Stimulated activated CD8-positive, alpha-beta memory T cell treated with anti-CD3 and anti-CD28 coated beads, Interleukin-15, amount 100 ng/mL, for 4 hours (primary cell): ENCODE measurements at places on chromosomes 13 and 19.

- no peak for DNase-seq
These were observed 298.9 kb downstream of the ENOX1 start for GRCh38 chr13:43487885-43488284.

GRCh38 chr13:94813920-94814475 lies 101.7 kb upstream of the SOX21 start:
- DNase-seq: no peak

- DNase-seq: no peak
These were observed 10.5 kb downstream of the NACC1 start for GRCh38 chr19:13128583-13128982.

DNA sequence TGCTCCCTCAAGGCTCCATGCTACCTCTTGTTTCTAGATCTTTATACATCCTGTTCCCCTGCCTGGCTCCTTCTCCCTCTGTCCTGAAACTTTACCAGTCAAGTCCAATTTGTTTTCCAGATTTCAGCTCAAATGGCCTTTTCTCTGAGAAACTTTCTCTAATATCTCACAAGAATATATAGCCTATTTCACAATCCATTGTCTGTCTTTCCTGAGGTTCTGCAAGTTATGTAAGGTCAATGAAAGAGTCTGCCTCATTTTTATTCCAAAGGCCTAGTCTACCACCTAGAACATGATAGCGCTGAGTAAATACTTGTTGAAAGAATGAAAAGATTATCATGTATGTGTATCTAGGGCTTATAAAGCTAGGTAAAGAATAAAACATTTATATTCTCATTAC lies 348.8 kb downstream of the SPRY2 start:
- DNase-seq: no peak

DNA sequence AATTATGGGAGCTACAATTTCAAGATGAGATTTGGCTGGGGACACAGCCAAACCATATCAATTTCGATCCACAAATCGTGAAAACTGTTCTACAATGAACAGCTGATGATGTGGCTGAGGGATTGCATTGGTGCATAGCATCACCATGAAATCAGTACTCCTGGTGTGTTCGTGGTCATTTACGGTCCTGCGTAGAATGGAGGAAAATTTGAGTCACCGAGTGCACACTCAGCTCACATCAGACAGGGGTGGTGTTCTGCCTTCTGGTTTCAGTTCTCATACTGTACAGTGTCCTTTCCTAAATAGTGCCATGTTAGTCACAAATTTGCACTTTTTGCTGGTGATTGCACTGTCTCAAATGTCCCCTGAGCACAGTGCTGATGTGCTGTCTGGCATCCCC lies 39.2 kb downstream of the MYH14 start:
- no peak for DNase-seq

DNA sequence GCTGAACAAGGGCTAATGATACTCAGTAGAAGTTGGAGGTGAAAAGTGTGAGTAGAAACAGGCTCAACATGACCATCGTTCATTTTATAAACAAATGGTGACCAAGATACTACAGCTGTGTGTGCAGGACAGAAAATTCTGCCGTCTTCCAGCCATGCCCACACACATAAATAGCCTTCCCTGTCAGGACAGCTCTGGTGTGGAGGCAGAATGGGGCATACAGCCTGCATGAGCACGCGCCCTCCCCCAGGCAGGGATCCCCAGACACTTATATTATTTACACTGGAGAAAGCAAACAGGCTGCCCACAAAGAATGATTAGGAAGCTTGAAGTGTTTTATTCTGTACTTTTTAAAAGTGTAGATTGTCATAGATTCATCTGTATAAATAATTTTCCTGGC lies 20.4 kb downstream of the GJA3 start:
- no peak for DNase-seq

GRCh38 chr13:51737609-51738008 lies 66.4 kb downstream of the DHRS12 start:
- DNase-seq: no peak

GRCh38 chr13:56988543-56988942 lies 152.2 kb upstream of the PRR20A start:
- no peak for DNase-seq

DNA sequence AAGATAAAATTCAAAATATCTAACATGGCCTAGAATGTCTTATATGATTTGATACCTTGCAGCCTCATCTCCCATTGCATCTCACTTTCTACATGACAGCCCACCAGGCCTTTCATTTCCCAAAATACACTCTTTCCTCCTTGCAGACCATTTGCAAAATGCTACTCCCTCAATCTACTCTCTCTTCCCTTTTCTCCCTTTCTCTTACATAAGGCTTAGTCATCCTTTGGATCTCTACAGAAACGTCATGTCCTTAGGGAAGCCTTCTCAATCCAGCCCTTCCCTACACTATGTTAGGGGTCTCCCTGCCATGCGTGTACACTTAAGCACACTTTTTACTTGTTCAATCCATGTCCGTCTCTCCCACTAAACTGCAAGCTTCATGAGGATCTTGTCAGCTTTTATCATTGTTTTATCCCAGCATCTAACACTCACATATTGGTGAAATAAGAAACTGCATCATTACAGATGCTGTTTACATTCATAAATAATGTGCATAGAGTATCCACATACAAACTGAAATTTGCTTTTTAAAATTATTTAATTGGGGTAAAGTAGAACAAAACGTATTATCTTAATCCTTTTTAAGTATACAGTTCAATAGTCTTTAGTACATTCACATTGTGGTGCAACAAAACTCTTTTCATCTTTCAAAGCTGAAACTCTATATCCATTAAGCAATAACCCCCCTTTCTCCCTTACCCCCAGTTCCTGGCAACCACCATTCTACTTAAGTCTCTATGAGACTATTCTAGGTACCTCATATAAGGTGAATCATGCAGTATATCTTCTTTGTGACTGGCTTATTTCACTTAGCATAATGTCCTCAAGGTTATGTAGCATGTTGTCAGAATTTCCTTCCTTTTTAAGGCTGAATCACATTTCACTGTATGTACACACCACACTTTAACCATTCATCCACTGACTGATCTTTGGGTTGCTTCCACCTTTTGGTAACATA lies 11.5 kb upstream of the WBP4 start:
- no peak for DNase-seq

- no peak for DNase-seq
These were observed 174.6 kb downstream of the COL4A1 start for GRCh38 chr13:110132225-110132982.

- no peak for DNase-seq
These were observed 242.9 kb upstream of the DACH1 start for GRCh38 chr13:72109863-72110262.

DNA sequence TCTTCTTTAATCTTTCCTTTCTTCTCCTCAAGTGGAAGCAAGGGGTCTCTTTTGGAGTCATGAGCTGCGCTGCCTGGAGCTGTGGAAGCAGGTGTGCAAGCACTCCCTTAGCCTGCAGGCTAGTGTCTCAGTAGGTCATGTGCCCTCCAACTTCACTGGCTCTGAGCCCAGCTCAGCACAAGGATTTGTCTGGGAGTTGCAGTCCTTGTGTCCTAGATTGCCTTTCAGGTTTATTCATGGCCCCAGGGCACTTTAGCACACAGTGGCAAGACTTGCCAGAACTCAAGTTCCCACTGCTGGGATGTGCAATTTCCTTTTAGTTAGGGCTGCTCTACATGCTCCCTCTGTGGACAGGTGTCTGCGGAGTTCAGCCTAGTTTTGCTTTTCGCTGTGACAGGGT lies 211.7 kb downstream of the LIG4 start:
- no peak for DNase-seq

- no peak for DNase-seq
These were observed 65.3 kb downstream of the PEPD start for GRCh38 chr19:33456076-33456844.

- no peak for DNase-seq
These were observed 39.4 kb downstream of the RFX2 start for GRCh38 chr19:6070720-6071485.

GRCh38 chr19:20247016-20247683 lies 80.1 kb downstream of the ZNF486 start:
- no peak for DNase-seq

DNA sequence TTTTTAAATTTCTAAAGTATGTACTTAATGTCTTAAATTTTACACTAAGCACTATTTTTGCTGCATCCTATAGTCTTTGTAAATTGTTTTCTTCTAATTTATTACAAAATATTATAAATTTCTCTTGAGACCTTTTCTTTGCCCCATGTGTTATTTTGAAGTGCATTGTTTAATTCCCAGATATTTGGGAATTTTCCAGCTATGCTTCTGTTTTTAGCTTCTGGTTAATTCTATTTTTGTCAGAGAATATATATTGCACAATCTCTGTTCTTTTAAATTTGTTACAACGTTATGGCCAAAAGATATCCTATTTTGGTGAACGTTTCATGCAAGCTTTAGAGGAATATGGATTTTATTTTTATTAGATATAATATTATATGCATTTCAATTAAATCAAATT lies 917.4 kb upstream of the MIR17HG start:
- no peak for DNase-seq

GRCh38 chr13:32851083-32852069 lies 164.8 kb upstream of the KL start:
- no peak for DNase-seq

GRCh38 chr13:112907286-112907685 lies 61.7 kb upstream of the MCF2L start:
- no peak for DNase-seq

GRCh38 chr13:56864451-56864850 lies 276.3 kb upstream of the PRR20A start:
- DNase-seq: no peak

DNA sequence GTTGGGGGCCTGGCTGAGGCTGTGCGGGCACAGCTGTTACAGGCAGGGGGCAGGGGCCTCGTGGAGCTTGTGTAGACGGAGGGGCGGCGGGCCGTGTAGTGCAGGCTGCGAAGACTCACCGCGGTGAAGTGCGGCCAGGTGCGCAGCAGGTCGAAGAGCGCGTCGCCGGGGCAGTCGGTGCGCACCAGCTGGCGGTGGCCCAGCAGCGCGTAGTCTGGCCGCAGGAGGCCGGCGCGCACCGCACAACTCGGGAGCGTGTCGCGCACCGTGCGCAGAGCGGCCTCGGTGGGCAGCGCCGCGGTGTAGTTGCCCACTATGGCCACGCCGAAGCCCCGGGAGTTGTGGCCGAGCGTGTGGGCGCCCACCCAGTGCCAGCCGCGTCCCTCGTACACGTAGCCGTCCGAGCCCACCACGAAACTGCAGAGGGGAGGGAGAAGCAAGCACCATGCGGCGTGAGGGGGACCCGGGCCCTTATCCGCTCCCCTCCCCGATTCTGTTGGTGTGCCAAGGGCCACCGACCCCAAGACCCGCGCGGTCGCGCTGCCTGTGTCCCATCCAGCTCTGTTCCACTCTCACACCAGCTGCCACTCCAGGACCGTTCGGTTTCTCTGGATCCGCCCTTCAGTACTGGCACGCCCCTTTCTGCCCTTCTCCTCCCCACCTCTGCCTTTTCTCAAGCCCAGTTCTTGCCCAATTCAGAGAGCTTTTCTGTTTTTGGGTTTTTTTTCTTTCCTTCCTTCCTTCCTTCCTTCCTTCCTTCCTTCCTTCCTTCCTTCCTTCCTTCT lies 5.4 kb upstream of the RASAL3 start:
- DNase-seq: no peak

- no peak for DNase-seq
These were observed 763.2 kb upstream of the SPRY2 start for GRCh38 chr13:81104035-81104715.

GRCh38 chr13:70042193-70042592 lies 65.4 kb upstream of the ATXN8OS start:
- no peak for DNase-seq

- no peak for DNase-seq
These were observed 83.2 kb upstream of the IRS2 start for GRCh38 chr13:109869312-109870237.

DNA sequence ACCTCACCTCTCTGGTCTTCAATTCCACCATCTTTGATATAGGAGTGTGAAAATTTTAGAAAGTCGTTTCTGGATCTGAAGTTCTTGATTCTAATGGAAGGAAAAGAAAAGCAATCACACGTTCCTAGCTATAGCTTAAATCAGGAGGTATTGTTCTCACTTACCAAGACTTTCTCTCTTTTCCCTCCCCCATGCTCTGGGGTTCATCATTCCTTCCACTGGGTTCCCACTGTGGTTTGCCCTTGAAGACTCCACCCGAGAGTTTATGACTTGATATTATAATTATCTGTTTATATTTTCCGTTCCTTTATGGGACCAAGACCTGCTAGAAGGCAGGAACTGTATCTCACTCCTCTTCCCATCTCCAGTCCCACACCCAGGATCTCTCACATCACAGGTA lies 76.6 kb downstream of the AKAP11 start:
- DNase-seq: no peak

- no peak for DNase-seq
These were observed at the start of gene CAPS for GRCh38 chr19:5913739-5914357. TSS of gene CAPS (plus strand) at chr19:5914254. CDS start at chr19:5914407, 153 bp downstream.

GRCh38 chr19:35633727-35634440 lies 5.0 kb downstream of the RBM42 start:
- no peak for DNase-seq

GRCh38 chr13:91398413-91399188 lies at the start of gene GPC5:
TSS of gene GPC5 (plus strand) at chr13:91398621.
- DNase-seq: peak; percentile 63

- DNase-seq: no peak
These were observed 241.3 kb downstream of the KCTD12 start for GRCh38 chr13:76644906-76645305.

GRCh38 chr13:35785576-35786303 lies 309.3 kb upstream of the MAB21L1 start:
- no peak for DNase-seq

DNA sequence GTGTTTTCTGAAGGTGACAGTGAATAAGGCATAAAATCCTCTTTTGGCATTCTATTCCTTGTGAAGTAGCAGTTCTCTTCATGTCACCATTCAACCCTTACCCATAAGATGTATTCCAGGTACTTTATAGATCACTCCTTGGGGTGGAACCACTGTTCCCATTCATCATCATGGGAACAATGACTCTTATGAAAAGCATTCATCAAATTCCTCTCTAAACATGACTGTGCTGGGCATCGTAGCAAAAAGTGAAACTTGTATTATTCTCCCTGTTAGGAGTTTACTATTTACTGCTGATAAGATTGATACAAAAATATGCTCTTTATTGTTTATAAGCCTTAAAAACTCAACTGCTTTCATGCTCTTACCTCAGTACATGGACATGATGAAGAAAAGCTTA lies 793.4 kb downstream of the LIG4 start:
- no peak for DNase-seq

DNA sequence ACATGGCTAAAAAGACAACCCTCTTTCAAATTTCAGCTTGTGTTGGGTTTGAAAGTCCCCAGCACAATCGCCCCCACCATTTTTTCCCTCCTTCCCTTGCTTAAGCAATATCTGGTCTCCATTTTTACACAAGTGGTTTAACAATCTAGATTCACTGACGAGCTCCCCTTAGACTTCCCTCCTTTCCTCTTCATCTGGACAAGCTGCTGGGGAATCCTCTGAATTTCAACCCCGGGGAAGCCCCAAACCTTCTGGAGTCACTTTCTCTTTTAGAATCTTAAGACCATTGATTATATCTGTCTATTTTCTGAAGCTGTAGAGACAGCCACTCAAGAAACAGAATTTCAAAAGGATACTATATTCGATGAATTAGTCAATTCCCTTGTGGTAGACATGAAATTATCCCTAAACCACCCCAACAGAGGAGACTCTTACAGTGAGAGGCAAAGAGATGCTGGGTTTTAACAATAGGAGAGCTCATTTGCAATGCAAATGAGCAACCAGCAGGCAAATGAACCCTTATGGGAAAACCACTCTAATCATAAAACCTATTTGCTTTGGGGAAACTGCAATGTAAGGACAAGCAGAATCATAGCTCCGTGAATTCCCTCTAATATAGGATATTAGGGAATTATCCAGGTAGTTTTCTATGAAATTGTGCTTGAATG lies 78.9 kb downstream of the TEX26 start:
- DNase-seq: no peak

- DNase-seq: no peak
These were observed 80.5 kb downstream of the GADD45B start for GRCh38 chr19:2556221-2557092.
